ENCODE measurements at places on chromosomes 2 and 18.

DNA sequence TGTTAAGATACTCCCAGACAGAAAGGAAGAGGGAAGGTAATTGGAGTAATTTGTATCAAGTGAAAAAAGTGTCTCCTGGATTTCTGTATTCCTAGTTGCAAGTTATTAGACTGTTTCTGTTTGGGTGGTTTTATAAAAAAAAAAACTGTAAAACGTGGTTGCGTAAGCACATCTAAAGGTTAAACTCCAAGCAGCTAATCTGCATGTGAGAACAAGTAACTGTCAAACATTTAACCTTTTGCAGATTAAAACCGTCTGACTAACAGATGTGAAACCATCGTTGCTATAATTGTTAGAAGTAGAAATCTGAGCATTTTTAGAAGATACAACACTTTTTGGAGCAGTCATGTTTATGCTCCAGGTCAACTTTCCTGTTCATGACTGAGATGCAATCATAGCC is 72.3 kb downstream of the AFF3 start:
- no peak for DNase-seq

GRCh38 chr2:46865181-46865970 is 50.2 kb downstream of the MCFD2 start:
- no peak for DNase-seq

DNA sequence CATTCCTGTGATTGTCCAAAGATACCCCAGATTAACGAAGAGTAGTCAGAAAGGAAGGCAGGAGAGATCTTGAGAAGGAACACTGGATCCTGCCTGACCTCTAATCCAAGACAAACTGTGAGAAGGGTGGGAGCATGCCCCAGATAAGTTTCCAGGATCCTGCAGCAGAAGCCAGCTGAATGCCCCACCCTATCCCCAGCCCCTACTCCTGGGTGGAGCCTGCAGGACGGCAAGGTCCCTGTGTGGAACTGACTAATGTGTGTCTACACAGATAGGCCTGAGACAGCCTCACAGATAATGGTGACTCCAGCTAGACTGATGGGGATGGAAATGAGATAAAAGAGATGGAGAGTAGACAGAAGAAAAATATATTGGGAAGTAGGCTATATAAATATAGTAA is 174.3 kb downstream of the PDE1A start:
- no peak for DNase-seq

DNA sequence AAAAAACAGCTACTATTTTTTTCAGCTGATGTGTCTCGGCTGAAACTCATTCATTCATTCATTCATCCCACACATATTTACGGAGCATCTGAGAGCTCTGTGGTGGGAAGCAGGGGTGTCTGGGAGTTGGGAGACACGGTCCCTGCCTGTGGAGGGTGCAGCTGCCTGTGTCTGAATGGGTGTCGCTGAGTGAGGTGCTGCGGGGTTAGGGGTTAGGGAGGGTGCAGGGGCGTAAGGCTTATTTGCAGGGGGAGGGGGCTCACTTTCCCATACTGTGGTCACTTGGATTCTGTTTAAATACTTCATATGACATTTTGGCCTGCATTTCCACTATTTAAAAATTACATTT is 89.4 kb upstream of the ASB18 start:
- DNase-seq: no peak

- DNase-seq: no peak
These were observed 3.2 kb downstream of the KCTD18 start for GRCh38 chr2:200506679-200507078.

DNA sequence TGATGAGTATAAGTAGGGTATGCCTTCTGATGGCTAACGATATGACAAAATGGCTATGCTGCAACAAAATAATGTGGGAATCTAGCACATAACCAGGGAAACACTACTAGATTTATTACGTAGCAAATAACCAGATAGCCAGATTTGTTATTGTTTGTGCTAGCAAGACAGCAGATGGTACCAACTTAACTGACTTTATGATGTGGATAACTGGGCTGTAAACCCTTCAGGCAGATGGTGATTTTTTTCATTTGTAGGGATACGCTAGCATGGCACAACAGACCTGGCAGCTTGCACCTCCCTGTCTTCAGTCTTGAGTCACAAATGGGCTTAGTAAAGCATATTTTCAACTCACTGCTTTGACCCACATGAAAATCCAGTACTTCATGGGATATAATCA is 48.7 kb downstream of the PRELID3A start:
- no peak for DNase-seq

DNA sequence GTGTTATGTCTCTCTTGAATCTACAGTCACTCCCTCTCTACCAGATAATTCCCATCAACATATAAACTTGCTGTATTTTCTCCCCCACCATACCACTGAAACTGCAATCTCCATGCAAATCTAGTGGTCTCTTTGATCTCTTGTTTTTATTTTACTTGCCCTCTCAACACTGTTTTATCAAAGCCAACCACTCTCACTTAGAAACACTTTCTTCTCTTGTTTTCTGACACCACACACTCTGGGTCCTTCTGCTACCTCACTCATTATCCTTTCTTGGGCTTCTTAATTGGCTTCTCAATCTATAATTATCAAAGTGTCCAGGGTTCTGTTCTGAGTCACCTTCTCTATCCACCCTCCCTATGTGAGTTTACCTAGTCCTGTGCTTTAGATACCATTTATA is 2.0 kb upstream of the MCFD2 start:
- no peak for DNase-seq

All from stimulated activated CD8-positive, alpha-beta memory T cell treated with anti-CD3 and anti-CD28 coated beads, Interleukin-4, amount 100 ng/mL, for 4 hours (primary cell).